Peyer's patch (tissue), 4 donors: ENCODE measurements at places on chromosomes 11 and 22.

- DNase-seq = no peak
Observed at GRCh38 chr22:48156603-48157355, 1394.3 kb downstream of the TBC1D22A start.

DNA sequence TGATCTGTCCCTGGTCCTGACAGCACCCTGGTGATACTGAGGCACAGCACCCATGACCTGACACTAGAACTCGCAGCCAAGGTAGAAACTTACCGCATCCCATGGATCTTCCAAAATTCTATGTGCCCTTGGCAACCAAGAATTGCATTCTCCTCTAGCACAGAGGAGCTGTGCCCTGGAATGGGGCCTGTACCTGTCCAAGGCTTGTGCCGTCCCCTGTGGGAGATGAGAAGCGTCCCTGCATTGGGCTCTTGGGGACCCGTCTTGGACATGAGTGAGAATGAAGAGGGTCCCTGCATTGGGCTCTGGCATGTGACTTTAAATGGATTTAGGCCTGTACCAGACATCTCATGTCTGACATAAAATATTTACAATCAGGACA is 67.1 kb downstream of the GGTLC2 start:
- DNase-seq = no peak

- DNase-seq = no peak
Observed at GRCh38 chr22:28143961-28144745, 225.1 kb upstream of the PITPNB start.

GRCh38 chr11:100785148-100785983 is 98.3 kb downstream of the ARHGAP42 start:
- no peak for DNase-seq

DNA sequence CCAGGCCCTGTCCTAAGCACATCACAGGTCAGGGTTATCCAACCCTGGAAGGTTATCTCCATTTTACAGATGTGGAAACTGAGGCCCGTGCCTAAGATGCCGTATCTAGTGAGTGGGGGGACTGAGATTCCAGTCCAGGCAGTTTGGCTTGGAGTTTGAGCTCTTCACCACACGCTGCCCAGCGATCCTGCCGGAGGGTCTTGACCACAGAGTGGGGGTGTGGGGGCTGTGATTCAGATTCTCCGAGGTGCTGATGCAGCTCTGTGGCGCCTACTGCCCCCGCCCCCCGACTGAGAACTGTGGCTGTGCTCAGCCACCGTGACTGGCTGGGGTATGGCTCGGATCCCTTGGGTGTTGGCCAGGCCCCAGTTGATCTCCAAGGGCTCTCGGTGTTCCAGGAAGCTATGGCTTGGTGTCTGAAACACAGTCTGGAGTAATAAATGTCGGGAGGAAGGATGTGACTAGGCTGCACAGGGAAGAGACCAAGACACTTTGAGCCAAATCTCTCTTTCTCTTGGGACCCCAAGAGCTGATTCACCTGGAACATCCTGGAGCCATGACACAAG is 60.6 kb upstream of the RASD2 start:
- DNase-seq = no peak

GRCh38 chr11:19382131-19382611 is 141.4 kb upstream of the E2F8 start:
- DNase-seq = no peak

GRCh38 chr22:44386386-44387035 is 73.8 kb upstream of the SHISAL1 start:
- DNase-seq = no peak

DNA sequence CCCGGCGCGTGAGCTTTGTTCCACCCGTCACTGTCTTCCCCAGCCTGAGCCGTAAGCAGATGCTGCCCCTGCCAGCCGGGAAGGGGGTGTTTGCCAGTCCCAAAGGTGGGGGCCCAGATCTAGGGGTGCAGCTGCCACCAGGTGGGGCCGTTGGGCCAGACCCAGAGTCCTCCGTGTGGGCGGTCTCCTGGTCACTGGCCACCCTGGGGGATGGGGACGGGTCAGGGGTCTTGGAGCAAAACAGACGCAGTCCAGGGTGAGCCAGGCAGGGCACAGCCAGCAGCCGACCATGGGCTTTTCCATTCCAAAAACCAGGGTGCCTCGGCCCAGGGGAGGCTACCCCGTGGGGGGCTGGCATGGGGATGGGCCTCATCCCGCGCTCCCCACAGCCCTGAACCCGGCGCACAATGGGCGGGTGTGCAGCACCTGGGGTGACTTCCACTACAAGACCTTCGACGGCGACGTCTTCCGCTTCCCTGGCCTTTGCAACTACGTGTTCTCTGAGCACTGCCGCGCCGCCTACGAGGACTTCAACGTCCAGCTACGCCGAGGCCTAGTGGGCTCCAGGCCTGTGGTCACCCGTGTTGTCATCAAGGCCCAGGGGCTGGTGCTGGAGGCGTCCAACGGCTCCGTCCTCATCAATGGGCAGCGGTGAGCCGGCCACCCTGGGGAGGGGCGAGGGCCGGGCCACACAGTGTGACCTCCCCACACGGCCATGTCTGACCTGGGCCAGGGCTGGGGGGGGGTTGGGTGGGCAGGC is 3.5 kb downstream of the MUC5B start:
- peak; percentile 45 for DNase-seq

DNA sequence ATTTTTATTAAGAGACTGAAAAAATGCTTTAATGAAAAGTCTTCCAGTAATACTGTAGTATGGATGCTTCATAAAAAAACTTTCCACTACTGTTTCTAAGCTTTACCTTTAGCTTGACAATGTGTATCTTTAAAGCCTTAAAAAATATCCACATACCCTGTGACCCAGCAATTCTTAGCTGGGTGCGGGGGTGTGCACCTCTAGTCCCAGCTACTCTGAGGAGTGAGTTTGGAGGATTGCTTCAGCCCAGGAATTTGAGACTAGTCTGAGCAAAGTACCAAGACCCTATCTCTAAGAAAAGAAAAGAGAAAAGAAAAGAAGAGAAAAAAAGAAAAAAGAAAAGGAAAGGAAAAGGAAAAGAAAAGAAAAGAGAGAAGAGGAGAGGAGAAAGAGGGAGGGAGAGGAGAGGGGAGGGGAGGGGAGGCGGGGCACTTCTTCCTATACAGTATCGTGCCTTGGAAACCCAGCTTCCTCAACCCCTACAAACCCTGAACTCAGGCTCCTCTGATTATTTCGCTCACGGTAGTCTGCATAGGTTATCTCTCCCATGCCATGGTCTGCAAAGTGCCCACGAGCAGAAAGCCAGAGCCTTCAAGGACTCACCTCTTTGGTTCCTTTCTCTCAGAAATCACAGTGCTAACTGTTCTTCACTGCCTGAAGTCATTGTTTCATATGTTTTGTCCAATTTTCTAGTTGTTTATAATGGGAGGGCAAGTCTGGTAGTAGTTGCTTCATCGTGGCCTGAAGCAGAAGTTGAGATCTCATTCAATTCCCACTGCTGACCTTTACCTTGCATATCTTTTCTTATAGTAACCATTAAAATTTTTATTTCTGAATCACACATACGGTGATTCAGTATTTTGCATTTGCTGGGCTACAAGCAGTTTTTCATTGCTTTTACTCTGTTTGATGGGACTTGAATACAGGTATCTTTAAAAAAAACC is 82.2 kb downstream of the FAM83F start:
- DNase-seq = no peak

DNA sequence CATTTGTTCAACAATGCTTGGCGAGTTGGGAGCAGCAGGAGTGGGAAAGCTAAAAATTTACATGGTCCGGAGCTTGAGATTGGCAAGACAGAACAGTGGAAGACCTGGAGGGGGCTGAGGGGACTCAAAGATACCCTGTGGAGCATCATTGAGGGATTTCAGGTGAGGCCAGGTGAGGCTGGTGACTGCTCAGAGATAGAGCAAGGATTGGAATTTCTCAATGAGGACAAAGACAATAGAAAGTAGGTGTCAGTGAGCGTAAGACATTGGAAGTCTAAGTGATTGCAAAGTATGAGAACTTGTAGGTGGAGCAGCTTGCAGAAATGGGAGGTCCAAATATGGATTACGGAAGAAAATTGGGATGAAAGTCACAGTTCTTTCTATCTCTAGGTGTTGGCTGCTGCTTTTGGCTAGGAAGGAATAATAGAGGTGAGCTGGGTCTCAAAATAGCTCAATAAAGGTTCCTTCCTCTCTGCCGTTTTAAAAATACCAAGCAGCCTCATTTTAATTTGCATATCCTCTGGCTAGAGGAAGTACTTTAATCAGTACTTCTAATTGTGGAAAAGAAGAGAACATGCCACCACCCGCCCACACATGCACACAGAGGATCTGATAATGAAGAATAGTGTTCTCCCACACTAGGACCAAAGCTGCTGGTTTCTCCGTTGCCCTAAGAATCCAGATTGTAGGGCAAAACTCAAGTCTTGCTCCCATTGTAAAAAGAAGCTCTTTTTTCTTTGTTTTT is 41.8 kb upstream of the SORL1-AS1 start:
- peak; percentile 65 for DNase-seq

DNA sequence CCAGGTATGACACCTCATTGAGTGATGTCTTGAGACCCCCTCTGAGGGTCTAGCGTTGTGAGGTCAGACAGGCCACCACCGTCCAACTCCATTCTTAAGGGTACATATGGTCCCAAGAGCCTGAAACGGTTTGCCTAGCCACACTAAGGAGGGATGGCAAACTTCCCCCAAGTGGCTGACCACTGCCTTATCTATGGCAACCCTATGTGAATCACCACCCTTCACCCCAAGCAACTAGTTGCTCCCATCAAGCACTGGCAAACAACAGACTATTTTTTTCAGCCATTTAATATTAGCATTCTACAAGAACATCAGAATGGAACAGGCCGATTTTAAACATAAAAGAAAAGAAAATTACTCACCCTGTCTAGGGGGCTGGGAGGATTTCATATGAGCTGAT is 22.8 kb downstream of the THOC5 start:
- no peak for DNase-seq

GRCh38 chr11:5690736-5691135 is 1.1 kb downstream of the TRIM22 start:
- no peak for DNase-seq

- peak; percentile 31 for DNase-seq
Observed at GRCh38 chr11:17581732-17582053, 34.6 kb downstream of the OTOG start.

GRCh38 chr22:47822422-47822821 is 1060.0 kb downstream of the TBC1D22A start:
- DNase-seq = no peak

DNA sequence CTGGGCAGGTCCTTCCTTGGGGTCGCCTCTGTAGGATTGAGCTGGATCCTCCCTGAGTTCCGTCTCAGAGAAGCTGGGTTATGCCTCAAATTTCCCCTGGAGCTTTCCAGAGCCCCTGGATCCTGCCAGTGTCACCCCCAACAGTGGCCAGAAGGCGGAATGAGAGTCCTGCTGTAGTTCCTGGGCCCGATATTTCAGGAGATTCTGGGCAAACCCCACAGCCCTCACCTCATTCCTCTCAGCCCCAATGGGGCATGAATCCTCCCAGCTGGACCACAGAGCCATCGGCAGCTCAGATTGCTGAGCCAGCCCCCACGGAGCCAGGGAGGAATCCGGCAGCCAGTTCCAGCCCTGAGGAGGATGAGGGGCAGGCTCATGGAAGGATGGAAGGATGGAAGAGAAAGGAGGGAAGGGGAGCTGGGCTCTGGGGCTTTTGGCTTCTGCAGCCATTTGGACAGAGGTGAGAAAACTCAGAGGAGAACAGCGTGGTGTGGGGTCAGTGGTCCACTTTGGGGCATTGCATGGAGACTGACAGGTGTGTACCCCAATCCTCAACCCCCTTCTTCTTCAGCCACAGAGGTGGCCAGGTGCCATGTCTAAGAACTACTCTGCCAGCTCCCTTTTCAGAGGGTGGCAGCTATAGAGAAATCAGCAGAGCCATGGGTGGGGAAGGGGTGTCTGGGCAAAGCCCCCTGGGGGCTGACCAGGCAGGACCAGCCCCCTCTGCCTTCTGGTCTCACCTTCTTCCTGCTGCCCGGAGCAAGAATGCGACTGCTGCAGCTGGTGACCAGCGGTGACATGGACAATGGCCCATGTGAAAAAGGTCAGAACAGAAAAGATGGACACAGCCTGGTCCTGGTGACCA is 867.6 kb downstream of the TBC1D22A start:
- no peak for DNase-seq

DNA sequence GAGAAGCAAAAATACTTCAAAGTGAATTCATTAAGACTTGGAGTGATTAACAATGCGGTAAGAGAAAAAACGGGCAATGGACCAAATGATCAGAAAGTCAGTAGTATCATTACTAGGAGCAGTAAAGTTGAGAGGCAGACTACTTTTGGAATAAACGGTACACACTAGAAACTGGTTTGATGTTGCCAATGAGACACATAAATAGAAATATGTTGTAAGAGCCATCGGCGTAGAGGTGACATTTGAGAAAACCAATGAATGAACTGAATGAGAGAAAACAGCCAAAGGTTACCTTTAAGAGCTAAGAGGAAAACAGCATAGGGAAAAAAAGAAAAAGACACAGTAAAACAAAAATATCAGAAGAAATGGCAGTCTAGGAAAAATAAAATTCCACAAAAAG is 6.2 kb downstream of the CHORDC1 start:
- no peak for DNase-seq

- DNase-seq = no peak
Observed at GRCh38 chr11:108754901-108755625, 90.2 kb downstream of the DDX10 start.

DNA sequence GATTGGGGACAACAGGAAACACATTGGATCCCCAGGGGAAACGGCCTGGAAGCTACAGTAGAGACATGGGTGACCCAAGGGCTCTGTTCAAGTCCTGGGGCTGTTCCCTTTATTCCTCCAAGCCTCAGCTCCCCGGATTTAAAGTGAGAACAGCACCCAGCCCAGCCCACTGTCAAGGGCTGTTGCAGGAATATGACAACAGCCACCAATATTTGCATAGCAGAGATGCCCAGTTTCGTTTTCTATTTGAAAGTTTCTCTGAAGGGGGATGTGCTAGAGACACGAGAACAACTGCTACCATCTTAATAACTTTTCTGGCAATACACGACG is 81.1 kb upstream of the WNT7B start:
- peak; percentile 80 for DNase-seq

GRCh38 chr22:35195821-35196220 is 61.5 kb upstream of the HMGXB4 start:
- no peak for DNase-seq
